Mammary epithelial cell (primary cell): ENCODE measurements at places on chromosomes 3 and 15.

DNA sequence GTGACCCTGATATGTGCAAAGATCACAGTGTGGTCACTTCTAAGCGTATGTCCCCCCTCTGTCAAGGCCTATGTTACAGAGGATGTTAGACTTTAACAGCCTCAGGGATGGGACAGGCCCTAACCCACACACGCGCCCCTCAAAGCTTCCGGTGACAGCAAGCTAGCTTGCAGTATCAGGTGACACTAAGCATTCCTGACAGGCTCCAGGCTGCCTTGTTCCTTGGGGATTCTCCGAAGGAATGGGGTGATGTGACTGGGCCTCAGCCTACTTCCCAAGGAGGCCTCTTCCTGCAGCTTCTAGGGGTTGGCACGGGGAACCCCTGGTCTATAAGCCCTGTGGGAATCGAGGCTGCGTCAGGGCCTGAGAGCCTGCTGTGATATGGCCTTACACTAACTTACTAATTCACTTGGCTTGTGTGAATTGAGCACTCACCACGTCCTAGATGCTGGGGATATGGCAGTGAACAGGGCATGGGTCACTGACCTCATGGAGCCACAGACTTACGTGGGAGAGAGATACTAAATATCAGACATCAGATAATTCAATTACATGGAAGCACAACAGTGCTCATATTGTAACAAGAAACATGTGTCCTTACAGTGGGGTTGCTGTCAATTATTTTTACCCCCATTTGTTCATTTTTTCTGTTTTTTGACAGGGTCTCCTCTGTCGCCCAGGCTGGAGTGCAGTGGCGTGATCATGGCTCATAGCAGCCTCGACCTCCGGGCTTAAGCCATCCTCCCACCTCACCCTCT lies 11.4 kb upstream of the SPTBN5 start:
- DNase-seq: no peak

DNA sequence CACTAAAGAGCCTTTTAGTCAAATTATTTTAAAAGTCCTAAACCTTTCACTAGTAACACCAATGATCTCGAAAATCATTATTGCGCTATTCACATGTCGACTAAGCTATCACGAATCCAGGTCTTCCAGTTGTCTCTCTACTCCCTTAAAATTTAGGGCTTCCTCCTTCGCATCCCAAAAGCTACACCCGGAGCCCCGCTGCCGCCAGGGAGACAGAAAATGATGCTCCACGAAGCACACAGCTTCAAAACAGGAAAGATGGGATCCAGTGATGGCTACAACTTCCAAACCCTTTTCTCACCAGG lies 253 bp downstream of the IFT80 start:
- no peak for DNase-seq

GRCh38 chr15:39752246-39752645 lies 30.4 kb downstream of the FSIP1 start:
- DNase-seq: no peak

DNA sequence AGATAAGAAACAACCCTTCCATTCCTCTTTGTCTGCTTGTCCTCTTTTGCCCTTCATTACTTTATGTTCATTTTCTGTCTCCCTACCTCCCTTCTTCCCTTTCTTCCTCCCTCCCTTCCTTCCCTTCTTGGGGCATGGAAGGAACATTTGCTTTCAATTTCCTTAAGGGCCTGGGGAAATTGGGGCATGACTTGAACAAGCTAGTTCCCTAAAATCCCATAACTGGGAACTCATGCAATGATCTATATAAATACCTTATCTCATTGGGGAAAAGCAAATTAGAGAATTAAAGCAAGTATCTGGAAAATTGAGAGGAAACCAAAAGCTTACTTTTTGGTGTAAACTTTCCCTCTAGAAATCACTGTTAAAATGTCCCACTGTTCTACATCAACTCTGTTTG lies 35.7 kb downstream of the BOC start:
- no peak for DNase-seq

DNA sequence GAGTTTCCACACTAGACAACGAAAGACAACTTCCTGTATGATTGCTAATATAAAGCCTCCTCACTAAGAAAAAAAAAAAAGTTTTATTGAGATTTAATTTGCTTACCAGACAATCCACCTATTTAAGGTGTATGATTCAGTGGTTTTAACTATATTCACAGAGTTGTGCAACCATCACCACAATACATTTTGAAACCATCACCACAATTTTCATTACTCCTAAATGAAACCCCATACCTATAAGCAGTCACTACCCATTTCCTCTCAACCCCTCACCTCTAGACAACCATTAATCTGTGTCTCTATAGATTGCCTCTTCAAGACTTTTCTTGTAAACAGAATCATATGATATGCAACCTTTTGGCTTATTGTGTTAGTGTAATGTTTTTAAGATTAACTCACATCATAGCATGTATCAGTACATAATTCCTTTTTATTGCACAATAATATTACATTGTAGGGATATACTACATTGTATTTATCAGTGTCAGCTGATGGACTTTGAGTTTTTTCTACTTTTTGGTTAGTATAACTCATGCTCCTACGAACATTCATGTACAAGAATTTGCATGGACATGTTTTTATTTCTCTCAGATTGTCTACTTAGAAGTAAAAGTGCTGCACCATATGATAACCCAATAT lies 339.7 kb downstream of the NLGN1 start:
- peak; percentile 90 for DNase-seq

DNA sequence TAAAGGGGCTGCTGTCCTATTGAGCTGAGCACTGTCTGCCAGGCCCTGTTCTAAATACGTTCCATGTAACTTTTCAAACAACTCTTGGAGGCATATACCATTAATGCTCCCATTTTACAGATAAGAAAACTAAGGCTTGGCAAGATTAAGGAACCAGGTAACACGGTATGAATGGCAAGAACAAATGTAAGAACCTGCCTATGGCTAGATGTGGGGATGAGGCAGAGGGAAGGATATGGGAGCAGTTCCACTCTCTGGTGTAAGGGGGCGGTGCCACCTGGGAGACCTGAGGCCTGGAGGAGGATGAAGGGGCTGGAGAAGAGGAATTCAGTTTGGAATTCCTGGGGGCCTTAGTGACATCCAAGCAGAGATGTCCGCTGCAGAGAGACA lies 3.8 kb upstream of the LMAN1L start:
- DNase-seq: no peak

- DNase-seq: peak; percentile 86
These were observed 327.4 kb downstream of the SHQ1 start for GRCh38 chr3:72520690-72521308.

DNA sequence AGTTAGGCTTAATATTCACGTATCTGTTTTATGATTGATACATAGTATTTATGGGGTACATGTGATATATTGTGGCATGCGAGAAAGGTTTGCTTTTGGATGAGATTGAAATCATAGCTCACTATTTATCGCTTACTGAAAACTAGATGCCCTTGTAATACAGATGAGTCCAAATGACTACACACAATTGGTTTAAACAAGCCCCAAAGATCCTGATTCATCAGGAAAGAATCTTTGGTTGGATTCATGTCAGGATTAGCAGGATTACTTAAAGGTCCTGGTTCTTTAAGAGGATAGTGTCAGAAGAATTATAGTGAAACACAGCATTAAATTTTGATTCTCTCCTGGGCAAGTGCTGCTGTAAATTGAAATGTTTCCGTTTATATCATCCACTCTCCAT lies 18.6 kb upstream of the AADAC start:
- peak; percentile 65 for DNase-seq

- DNase-seq: no peak
These were observed 688.1 kb downstream of the EPHA3 start for GRCh38 chr3:89795506-89795905.

GRCh38 chr3:155863072-155863784 lies 7.2 kb upstream of the GMPS start:
- DNase-seq: no peak

- no peak for DNase-seq
These were observed 922 bp downstream of the ADPRH start for GRCh38 chr3:119580067-119580760.

DNA sequence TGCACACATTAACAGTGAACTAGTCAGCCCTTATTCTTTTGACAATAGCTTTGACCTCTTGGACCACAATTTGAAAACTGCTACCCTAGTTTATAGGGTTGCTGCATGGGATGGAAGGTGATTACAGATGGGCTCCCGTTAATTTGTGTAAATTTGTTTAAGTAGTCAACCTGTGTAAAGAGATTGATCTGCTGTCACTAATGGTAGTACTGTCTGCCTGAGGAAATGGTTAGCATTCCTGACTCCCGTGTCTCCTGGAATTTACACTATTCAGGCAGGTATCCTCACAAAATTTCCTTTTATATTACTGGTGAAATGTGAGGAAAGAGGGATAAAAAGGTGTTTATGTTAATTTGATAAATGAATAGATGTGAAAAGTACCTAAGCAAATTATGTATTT lies 15.3 kb upstream of the EBLN2 start:
- DNase-seq: no peak

- no peak for DNase-seq
These were observed 19.5 kb upstream of the ZMAT3 start for GRCh38 chr3:179091113-179091512.

- no peak for DNase-seq
These were observed 9.6 kb downstream of the ATP2C1 start for GRCh38 chr3:130903412-130903908.

DNA sequence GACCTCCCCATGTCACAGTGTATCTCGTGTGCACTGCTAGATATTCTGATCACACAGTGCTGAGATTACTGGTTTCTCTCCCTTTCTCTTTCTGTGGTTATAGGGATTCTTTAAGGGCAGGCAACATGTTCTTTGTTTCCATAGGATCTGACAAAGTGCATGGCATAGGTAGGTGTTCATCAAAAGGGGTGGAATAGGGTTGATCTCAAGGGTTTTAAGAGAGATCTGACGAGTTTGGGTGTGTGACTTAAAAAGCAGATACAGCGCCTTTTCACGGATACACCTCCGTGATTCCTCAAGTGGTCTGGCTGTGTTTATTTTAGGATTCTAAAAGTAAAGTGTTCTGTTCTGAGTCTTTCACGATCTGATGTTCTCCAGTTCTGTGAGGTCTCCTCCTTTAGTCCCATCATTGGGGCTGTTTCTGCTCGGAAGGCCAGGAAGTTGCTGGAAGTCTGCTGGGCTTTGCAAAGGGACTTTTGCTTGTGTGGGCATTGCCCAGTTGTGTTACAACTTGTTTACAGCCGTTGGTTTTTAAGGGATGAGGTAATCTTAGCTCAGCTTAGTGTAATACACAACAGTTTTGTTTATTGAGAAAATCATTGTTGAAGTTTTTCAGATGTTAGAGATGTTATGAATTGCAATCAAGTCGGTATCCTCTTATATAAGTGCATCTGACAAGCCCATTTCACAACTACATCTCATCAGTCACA lies 34.8 kb downstream of the IGF1R start:
- DNase-seq: peak; percentile 86

- peak; percentile 39 for DNase-seq
These were observed 485 bp downstream of the CELF6 start for GRCh38 chr15:72319360-72319984.

DNA sequence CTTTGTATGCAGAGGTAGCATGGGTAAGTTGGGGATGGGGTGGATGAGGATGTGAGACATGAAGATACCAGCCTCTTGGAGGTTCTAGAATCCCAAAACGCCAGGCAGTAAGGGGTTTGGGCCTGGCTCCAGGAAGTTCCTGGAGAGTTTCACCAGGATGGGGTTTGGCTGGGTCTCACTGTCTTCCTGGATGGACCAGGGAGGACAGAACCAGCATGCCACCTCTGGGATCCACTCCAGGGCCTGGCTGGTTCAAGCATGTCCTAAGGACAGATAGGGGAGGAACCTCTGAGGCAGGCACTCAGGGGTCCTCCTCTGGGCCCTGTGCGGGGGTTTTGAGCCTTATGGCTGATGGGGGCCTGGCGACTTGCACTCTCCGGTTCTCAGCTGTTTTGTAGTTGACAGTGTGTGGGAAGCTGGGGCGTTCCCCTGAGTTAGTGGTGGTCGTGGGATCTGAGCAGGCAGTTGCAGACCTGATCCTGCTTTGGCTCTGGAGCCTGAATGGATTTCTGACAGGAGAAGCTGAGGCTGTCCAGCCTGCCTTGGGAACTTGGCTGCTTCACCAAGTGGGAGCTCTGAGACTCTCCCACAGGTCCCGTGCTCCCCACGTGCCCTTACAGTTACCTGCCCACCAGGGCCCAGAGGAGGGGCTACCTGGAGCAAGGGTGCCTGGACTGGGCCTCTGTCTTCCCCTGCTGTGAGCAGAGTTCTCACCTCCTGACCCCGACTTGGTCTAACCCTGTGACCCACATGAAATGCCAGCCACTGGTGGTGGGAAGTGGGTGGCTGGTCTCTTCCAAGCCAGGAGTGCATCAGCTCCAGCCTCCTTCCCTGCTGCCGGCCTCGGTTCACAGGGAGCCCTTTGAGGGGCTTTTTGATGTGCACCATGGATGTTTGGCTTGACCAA lies 128.4 kb downstream of the EEFSEC start:
- DNase-seq: no peak

GRCh38 chr3:45134758-45135521 lies 11.2 kb downstream of the CDCP1 start:
- DNase-seq: no peak

GRCh38 chr3:141266186-141266585 lies 34.6 kb downstream of the PXYLP1 start:
- DNase-seq: no peak

- DNase-seq: peak; percentile 78
These were observed 18.0 kb upstream of the SLTM start for GRCh38 chr15:58951388-58952007.

DNA sequence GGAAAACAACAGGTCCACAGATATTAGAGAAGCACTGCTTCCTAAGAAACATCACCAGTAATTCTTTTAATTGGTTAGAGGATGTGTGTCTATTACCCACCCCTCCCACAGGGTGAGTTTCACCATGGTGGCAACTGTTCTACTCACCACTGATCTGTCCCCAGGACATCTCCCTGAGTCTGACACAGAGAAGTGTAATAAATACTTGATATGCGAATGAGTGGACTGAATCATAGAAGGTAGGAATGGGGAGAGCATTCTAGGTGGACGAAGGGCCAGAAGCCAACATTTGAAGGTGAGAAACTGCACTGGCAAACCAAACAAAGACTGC lies 452.7 kb upstream of the PROK2 start:
- no peak for DNase-seq

DNA sequence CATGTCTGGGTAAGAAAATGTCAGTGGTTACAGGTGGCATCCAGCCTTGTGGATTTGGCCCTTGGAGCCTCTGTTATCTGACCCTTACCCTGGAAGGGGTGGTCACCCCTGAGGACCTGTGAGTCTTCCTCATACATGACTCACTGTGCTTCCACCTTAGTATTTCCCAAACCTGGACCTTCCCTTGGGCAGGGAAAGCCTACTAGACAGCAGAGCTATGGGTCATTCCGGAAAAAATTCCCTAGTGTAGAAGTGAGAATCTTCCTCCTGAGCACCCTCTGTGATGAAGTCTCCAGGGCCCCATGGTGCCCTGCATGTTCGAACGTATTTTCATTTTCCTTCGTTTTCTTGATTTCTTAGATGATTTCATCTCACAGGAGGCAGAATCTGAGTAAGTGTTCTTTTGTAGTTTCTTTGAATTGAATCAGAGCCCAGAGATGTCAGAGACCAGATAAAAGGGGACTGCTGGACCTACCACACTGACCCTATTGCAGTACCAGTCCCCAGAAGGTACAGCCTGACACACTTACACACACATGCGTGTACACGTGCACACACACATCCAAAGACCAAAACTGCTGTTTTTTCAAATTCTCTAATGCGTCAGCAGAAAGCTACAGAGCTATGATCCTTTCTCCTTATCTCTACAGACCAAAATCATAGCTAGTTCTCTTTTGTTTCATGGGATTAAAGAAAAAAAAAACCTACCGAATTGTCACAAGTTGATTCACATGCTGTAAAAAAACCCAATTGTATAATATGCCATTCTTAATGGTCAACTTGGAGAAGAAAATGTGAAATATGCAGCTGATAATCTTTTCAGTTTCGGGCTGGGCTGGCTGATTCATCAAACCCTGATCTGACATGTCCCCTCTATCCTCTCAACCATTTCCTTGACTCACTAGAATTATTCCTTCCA lies 50.5 kb upstream of the ARHGEF3 start:
- DNase-seq: peak; percentile 87
